ENCODE measurements at places on chromosomes 6 and 20.

- no peak for DNase-seq
Measured at GRCh38 chr6:144922120-144922722, 637.1 kb downstream of the UTRN start.

GRCh38 chr6:83514466-83514865 lies 2.1 kb downstream of the PRSS35 start:
- DNase-seq = no peak

GRCh38 chr6:44489910-44490604 lies 102.6 kb downstream of the CDC5L start:
- no peak for DNase-seq

DNA sequence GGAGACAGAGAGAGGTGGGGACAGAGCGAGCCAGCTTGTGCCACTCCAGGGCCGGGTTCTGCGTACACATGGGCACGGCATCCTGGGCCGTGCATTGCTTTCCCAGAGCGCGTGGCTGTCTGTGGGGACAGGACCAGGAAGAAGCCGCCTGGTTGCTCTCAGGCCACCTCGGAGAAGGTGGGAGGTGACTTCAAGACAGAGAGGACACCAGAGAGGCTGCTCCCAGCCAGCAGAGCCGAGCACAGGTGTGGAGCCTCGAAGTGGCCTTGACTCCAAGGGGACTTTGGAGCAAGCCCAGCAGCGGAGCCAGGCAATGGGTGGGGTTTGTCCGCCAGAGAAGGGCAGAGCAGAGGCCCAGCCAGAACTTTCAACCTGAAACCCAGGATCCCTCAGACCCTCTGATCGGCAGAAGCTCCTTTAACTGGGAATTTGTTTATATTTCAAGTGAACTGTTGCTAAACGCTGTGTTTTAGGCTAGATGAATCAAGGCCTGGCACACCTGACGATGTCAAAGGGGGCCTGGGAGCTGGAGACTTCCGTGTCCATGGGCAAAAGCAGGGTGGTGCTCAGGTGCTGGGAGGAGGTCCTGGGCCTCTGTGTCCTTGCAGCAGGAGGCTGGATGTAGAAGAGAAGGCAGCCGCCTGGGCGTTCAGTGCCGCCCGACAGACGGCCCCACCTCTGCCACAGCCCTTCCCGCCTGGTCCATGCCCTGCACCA lies 262.1 kb downstream of the DLL1 start:
- no peak for DNase-seq

DNA sequence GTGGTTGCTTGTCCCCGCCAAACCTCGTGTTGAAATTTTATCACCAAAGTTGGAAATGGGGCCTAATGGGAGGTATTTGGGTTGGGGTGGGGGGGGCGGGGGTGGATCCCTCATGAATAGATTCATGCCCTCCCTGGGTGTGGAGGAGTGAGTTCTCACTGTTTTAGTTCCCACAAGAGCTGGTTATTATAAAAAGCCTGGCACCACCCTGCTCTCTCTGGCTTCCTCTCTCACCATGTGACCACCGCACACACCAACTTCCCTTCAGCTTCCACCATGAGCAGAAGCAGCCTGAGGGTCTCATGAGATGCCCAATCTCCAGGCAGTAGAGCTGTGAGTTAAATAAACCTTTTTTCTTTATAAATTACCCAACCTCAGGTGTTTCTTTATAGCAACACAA lies 111.3 kb downstream of the PRDM1 start:
- no peak for DNase-seq

- no peak for DNase-seq
Measured at GRCh38 chr6:108822401-108822800, 25.8 kb upstream of the ARMC2 start.

DNA sequence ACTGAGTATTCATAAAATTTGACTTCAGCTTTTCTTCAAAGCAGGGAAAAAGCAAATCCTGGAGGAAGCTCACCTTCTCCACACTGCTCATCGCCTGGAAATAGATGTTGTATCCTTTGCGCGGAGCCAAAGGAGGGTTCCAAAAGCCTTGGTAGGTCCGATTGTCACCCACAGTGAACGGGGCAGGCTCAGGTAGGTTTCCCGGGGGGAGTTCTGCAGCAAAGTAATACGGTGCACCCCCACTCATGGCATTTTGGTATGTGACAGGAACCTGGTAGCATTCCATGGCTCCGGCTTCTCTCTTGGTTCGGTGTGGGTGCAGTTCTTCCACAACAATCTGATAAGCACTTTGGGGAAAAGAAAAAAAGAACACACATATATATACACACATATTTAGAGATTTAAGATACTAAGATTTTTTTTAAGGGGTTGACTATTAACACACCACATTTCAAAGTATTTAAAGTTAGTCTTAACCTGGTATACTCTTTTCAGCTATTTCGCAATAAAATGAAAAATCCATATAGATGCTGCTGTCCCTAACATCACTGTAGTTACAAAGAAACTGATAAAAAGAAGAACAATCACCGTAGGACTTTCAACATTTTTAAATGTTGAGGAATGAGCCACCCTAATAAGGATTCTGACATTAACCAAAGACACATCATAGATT lies 166.7 kb upstream of the THEMIS start:
- no peak for DNase-seq

- DNase-seq = no peak
Measured at GRCh38 chr6:36333931-36334725, 2.6 kb downstream of the BNIP5 start.

DNA sequence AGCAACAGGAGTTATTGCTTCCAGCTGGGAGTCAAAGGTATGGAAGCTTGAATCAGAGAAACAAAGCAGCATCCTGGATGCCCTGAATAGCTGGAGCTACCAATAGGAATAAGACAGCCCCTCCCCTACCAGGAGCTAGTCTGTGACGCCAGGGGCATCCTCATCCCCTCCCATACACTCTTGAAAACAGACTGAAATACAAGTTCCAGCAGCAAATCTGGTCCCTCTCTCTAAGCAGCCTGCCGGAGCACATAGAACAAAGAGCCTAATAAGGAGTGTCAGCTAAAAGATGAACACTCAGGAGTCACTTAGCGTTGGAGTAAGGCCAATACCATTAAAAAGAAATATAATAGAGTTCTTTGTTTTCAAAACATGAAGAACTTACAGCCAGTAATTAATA lies 25.6 kb downstream of the FILIP1 start:
- no peak for DNase-seq

GRCh38 chr20:47296950-47297349 lies 59.5 kb downstream of the ZMYND8 start:
- no peak for DNase-seq

DNA sequence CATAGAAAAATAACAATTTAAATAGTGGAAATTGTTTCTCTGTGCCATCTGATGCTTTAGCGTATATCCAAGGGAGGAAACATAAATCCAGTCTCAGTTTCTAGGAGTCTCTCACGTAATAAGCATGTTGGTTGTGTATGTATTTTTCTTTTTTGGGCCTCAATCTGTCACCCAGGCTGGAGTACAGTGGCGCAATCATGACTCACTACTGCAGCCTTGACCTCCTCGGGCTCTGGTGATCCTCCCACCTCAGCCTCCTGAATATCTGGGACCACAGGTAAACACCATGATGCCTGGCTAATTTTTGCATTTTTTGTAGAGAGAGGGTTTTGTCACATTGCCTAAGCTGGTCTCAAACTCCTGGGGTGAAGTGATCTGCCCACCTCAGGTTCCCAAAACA lies 78.6 kb upstream of the PLN start:
- DNase-seq = no peak

- no peak for DNase-seq
Measured at GRCh38 chr6:26441977-26442376, 1.7 kb downstream of the BTN3A3 start.

- DNase-seq = no peak
Measured at GRCh38 chr6:105997482-105997881, 88.7 kb upstream of the PRDM1 start.

DNA sequence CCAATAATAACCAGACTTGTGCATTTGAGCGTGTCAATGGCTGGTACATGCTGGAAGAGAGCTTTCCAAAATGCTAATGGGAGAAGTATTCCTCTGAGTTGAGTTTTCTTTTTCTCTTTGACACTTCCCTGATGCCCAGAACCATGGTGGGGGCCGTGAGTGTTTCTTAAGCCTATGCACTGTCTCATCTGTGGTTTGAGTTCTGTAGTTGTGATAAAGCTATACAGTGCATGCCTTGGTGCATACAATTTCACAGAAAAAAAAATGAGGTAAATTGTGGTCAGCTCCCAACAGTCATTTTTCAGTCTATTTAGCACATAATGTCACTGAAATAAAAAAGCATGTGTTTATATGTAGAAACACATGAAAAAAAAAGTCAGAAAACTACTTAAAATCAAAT lies 204.8 kb downstream of the HDGFL1 start:
- no peak for DNase-seq

DNA sequence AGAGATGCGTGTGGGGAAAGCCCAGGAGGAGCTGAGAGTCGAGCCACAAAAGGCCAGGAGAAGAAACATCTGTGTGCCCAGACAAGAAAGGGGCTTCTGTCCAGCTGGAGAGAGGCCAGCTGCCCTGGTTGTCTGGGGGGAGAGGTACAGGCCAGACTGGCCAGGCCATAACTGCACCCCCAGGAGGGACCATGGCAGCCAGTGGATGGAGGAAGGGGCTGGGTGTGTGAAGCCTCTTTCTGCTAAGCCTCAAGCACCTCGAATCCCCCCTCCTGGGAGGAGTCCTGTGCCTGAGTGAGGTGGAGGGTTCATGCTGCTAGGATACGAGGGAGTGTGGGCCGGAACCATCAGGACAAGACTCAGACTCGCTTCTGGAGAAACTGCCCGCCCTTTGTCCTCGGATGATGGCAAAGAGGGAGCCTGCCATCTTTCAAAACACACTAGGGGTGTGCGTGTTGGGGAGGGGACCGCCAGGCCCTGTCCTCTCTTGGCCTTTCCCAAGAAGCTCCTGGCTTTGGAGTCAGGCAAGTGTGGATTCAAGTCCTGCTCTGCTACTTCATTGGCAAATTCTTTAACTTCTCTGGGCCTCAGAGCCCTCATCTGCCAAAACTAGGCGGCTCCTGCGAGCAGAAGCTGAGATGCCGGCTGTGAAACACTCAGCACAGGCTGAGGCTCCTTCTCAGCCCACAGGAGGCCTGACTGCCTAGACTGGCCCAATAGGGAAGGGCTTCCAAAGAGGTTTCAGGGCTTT lies 90.3 kb downstream of the ASXL1 start:
- DNase-seq = no peak

GRCh38 chr6:132218059-132218696 lies 183.1 kb downstream of the MOXD1 start:
- no peak for DNase-seq

GRCh38 chr6:28863604-28864325 lies 60.0 kb downstream of the TRIM27 start:
- peak; percentile 50 for DNase-seq

DNA sequence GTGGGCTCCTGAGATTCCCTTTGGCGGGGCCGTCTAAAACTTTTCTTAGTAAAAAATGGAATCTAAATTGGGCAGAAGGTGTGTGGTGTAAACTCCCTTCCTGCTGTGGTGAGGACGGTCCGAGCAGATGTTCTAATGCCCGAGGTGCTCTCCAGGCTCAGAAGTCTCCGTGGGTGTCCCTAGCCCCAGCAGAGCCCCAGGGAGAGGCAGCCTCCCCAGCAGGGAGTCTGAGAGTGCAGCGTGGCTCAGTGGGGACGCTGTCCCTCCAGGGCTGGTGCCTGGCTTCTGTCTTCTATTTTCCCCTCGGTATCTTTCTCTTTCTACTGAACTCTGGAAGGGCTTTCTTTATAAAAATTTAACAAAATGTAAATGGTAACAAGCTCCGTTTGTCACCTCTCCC lies 208.2 kb downstream of the SMOC2 start:
- DNase-seq = no peak

DNA sequence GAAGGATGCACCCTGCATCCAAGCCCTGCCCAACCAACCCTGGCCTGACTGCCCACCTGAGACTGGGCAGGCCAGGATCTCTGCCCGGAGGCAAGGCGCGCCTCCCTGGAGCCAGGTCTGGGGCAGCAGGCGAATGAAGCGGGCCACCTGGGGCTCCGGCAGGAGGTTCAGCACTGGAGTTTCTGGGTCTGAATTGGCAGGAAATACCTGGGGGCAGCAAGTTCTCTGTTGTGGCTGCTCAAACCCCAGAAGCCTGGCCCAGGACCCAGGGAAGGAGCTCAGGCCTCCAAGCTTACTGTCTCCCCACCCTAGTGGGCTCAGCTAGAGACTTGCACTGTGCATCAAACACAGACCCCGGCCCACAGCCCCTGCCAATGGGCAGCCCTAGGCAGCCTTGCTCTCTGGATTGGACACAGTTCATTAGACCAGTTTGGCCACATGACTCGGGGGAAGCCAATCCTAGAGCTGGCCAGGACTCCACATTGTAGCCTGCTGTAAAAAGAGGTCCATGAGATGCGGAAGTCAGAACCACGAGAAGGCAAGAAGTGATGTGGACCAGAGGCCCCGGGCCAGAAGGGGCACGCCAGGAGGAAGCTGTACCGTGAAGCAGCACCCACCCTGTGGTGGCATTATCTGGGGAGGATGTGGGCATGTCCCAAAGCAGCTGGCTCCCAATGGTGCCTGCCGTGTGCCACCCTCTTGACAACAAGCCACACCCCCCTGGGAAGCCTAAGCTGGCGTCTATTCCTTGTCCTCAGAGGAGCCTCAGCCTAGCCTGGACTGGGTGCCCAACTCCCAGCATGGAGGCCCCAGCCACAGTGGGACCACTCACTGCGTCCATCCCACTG lies 3.1 kb downstream of the CPXM1 start:
- no peak for DNase-seq
